ENCODE measurements at places on chromosomes 6 and 20. TPM values are rescaled to one million over a fixed set of nuclear protein-coding genes. Genes with fewer than 3 reads are reported as not detected.

Gene PPP1R14C
- total RNA-seq: 27.3 TPM

Gene TCF19
- 39.6 TPM for total RNA-seq

Gene MRAP2
- total RNA-seq: 14.6 TPM

Gene CLDN20
- not detected for total RNA-seq

Gene CLPSL2
- total RNA-seq: not detected

Gene HLA-F
- total RNA-seq: 201 TPM

Gene TRIM31
- 51.2 TPM for total RNA-seq

Gene RBBP8NL
- 12.5 TPM for total RNA-seq

- no peaks in the 10 kb centered on the region for H3K27me3 ChIP-seq
- H3K27ac ChIP-seq: no peak overlapping the region
- H3K4me3 ChIP-seq: no peak overlapping the region
- H3K36me3 ChIP-seq: no peaks in the 10 kb centered on the region
Observed at GRCh38 chr20:5834436-5835005, 84.3 kb downstream of the SHLD1 start.

GRCh38 chr6:150747155-150747554, 118.3 kb upstream of the MTHFD1L start:
- H3K36me3 ChIP-seq: no peaks in the 10 kb centered on the region
- no peak overlapping the region for H3K27ac ChIP-seq
- no peaks in the 10 kb centered on the region for H3K27me3 ChIP-seq
- DNase-seq: peak; percentile 32
- H3K4me1 ChIP-seq: no peaks in the 10 kb centered on the region

DNA sequence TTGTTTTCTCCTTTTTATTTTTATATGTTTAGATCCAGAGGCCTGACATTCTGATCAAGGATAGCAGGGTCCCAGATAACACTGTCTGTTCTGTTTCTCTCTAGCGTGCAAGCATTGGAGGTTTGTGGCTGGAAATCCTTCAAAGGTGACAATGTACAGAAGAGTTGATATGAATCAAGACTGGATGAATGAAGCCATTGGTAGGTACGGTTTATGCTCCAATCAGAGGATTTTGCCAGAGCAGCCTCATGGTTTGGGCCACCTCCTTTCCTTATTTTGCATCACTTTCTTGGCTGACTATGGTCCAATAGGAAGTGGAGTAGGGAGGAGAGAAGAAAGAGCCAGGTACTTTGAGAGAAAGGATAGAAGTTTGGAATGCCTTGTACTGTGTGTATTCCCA, 484.8 kb upstream of the JAG1 start:
- no peak overlapping the region for H3K27ac ChIP-seq
- no peak overlapping the region for H3K4me3 ChIP-seq
- H3K4me1 ChIP-seq: no peaks in the 10 kb centered on the region
- H3K36me3 ChIP-seq: no peaks in the 10 kb centered on the region
- DNase-seq: no peak
- H3K27me3 ChIP-seq: no peaks in the 10 kb centered on the region

GRCh38 chr6:139448998-139449610, 74.7 kb upstream of the CITED2 start:
- no peak overlapping the region for H3K27ac ChIP-seq
- H3K36me3 ChIP-seq: no peaks in the 10 kb centered on the region
- H3K4me3 ChIP-seq: no peak overlapping the region
- H3K4me1 ChIP-seq: no peaks in the 10 kb centered on the region
- DNase-seq: no peak
- H3K27me3 ChIP-seq: no peaks in the 10 kb centered on the region

GRCh38 chr6:168130697-168131371, 51.8 kb upstream of the FRMD1 start:
- H3K27ac ChIP-seq: no peak overlapping the region
- DNase-seq: peak; percentile 10
- H3K27me3 ChIP-seq: no peaks in the 10 kb centered on the region
- no peak overlapping the region for H3K4me3 ChIP-seq
- no peaks in the 10 kb centered on the region for H3K4me1 ChIP-seq

DNA sequence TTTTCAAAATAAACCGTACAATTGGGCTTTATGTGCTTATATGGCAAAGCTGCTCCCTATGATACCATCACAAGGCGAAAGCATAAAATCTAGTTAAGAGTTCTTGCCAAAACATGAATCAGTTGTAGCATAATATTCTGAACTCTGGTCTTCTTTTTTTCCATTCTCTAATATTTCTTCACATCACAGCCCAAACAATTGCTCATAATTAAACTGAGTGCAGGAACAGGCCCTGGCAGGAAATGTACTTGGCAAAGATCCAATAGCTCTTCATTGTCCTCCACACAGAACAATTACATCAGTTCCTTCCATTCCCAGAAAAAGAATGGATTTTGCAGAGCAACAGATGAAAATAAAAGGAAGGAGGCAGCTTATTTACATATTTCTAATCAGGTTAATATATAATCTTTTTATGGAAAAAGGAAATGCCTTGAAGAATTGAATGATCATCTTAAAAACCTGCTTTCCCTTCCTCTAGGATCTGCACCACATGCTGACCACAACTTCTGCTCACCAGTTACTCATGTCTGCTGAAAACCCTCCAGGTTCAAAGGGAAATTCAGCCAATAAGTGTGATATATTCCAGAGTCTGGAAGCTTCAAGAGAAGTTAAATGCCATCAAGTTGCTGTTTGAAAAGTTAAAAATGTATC, 123.3 kb upstream of the COL21A1 start:
- H3K4me3 ChIP-seq: no peak overlapping the region
- no peaks in the 10 kb centered on the region for H3K4me1 ChIP-seq
- peak overlapping the region; percentile 46 for H3K27ac ChIP-seq
- DNase-seq: peak; percentile 41
- no peaks in the 10 kb centered on the region for H3K36me3 ChIP-seq
- H3K27me3 ChIP-seq: no peaks in the 10 kb centered on the region

DNA sequence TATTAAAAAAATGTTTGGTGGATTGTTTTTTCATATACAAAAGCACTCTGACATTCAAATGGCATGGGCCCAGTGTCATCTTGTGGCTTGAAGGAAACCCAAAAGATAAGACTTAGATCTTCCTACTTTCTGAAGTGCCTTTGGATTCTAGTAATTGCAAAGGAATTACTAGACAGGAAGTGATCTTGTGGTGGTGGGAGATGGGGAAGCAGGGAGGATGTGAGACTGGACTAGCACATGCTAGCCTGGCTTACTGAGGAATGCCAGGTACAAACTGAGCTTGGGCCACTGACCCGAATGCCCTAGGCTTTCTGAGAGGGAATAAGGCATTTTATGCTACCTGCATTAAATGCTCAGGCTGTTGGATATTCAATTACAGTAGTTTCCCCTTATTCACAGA, 59.0 kb downstream of the AFG1L start:
- no peaks in the 10 kb centered on the region for H3K27me3 ChIP-seq
- H3K4me1 ChIP-seq: no peaks in the 10 kb centered on the region
- H3K27ac ChIP-seq: no peak overlapping the region
- no peak overlapping the region for H3K4me3 ChIP-seq

GRCh38 chr6:5425267-5425666, 164.0 kb downstream of the FARS2 start:
- no peaks in the 10 kb centered on the region for H3K36me3 ChIP-seq
- H3K27me3 ChIP-seq: no peaks in the 10 kb centered on the region
- no peak for DNase-seq
- no peak overlapping the region for H3K27ac ChIP-seq
- no peak overlapping the region for H3K4me3 ChIP-seq

DNA sequence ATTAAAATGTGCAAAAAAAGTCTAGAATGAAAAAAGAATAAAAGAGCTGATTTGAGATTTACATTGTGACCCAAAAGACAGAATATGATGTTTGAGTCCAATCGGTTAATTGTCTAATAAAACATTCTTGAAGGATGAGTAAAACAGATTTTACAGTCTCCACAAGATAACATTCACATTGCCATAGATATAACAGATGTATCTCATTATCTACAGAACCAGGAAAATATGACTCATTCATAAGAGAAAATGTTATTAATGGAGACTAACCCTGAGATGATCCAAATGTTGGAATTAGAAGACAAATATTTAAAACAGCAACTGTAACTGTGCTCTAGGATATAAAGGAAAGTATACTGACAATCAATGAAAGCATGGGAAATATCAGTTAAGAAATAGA, 141.7 kb downstream of the RFX6 start:
- H3K4me1 ChIP-seq: no peaks in the 10 kb centered on the region
- H3K27me3 ChIP-seq: no peaks in the 10 kb centered on the region
- H3K4me3 ChIP-seq: no peak overlapping the region
- no peaks in the 10 kb centered on the region for H3K36me3 ChIP-seq

- H3K4me3 ChIP-seq: no peak overlapping the region
- H3K27ac ChIP-seq: no peak overlapping the region
- no peaks in the 10 kb centered on the region for H3K27me3 ChIP-seq
- no peak for DNase-seq
Observed at GRCh38 chr6:1024161-1024560, 287.7 kb upstream of the FOXQ1 start.

DNA sequence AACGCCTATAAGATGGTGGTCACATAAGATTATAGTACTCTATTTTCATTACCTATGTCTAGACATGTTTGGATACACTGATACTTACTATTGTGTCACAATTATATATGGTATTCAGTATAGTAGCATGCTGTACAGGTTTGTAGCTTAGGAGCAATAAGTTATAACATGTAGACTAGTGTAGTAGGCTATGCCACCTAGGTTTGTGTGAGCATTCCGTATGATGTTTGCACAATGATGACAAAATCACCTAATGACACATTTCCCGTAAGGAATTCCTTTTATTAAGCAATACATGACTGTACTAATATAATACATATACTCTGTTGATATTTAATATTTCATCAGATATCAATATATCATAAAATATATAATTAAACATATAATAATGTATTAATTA, 540.7 kb downstream of the BMP2 start:
- H3K4me3 ChIP-seq: no peak overlapping the region
- H3K27me3 ChIP-seq: no peaks in the 10 kb centered on the region
- no peak overlapping the region for H3K27ac ChIP-seq
- no peaks in the 10 kb centered on the region for H3K36me3 ChIP-seq

GRCh38 chr6:2434912-2435311, 189.5 kb upstream of the GMDS start:
- H3K36me3 ChIP-seq: no peaks in the 10 kb centered on the region
- H3K4me1 ChIP-seq: no peaks in the 10 kb centered on the region
- no peak for DNase-seq
- H3K27ac ChIP-seq: no peak overlapping the region
- H3K27me3 ChIP-seq: no peaks in the 10 kb centered on the region

GRCh38 chr20:53244711-53245110, 272.6 kb downstream of the TSHZ2 start:
- no peak for DNase-seq
- no peak overlapping the region for H3K27ac ChIP-seq
- no peaks in the 10 kb centered on the region for H3K27me3 ChIP-seq
- no peak overlapping the region for H3K4me3 ChIP-seq
- no peaks in the 10 kb centered on the region for H3K36me3 ChIP-seq

DNA sequence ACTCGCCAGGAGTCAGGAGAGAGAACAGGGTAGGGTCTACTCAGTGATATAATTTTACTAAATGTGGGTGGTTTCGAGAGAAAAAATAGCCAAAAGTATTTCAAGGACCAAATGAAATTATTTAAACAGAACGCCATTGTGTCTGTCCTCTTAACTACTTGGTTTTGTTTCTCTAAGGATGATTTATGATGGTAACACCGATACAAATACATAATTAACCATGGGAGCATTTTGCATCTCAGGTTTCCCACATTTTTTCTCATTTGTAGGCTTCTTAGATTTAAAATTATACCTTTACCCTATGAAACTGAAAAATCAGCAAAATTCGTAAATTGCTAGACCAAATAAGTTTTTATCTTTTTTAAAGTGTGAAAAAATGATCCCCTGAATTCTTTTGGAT, 188.2 kb downstream of the ZFP64 start:
- no peaks in the 10 kb centered on the region for H3K36me3 ChIP-seq
- H3K4me1 ChIP-seq: no peaks in the 10 kb centered on the region
- no peak for DNase-seq

GRCh38 chr20:31496761-31497295, 17.4 kb upstream of the HM13 start:
- no peaks in the 10 kb centered on the region for H3K36me3 ChIP-seq
- H3K27ac ChIP-seq: no peak overlapping the region
- H3K27me3 ChIP-seq: no peaks in the 10 kb centered on the region
- no peak overlapping the region for H3K4me3 ChIP-seq
- DNase-seq: no peak

GRCh38 chr20:24770628-24771541, 178.2 kb upstream of the CST7 start:
- no peak for DNase-seq
- no peaks in the 10 kb centered on the region for H3K36me3 ChIP-seq
- H3K27me3 ChIP-seq: no peaks in the 10 kb centered on the region
- H3K4me1 ChIP-seq: no peaks in the 10 kb centered on the region
- H3K4me3 ChIP-seq: no peak overlapping the region

- H3K27me3 ChIP-seq: no peaks in the 10 kb centered on the region
- no peak for DNase-seq
- no peaks in the 10 kb centered on the region for H3K36me3 ChIP-seq
- no peak overlapping the region for H3K27ac ChIP-seq
Observed at GRCh38 chr20:8330785-8331695, 199.0 kb downstream of the PLCB1 start.

DNA sequence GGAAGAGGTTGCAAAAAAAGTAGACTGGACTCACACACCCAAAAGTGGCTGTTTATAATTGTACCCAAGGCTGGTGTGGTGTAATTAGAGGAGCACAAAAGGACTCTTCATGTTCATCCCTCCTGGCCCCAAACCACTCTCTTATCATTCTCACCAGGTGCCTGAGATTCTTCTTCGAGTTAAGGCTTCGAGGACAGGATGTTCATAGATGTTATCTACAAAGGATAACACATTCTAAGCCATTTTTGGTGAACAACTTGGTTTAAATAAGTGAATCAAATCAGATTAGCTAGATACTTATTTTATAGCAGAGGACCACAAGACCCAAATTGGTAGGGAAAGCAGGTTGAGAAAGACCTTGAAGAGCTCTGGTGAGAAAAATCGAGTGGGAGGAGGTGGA, 73.1 kb upstream of the SUPT3H start:
- DNase-seq: no peak
- H3K27ac ChIP-seq: no peak overlapping the region
- no peaks in the 10 kb centered on the region for H3K27me3 ChIP-seq

DNA sequence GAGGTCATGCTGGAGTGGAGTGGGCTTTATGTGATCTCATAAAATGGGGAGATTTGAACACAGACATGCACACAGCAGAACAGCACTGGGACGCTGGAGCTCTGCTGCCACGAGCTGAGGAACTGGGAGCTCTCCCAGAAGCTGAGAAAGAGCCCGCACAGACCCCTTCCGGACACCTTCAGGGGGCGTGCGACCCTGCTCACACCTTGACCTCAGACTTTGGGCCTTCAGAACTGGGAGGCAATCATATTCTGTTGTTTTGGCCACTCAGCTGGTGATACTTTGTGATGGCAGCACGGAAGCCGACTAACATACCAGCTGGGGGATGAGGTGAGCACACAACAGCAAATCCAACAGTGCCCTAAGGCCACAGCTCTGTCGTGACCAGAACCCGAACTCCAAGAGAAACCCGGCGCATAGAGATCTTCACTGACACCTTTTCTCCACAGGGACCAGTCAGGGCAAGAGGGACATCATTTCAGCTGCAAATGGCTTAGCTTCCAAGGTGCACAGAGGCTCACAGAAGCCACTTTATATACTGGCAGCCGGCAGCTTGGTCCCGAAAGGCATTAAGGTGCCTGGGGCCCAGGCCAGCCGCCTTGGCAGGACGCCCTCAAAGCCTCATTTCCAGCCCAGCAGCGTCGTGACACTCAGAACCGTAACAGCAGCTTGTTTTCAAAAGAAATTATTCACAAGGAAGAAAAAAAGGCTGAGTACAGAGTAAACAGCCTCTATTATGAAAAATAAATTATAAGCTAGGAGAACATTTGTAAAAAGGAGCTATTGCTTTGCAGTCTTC, 89.3 kb downstream of the RNASET2 start:
- peaks cover 2% of the 10 kb centered on the region for H3K4me1 ChIP-seq
- H3K36me3 ChIP-seq: no peaks in the 10 kb centered on the region
- DNase-seq: no peak
- no peak overlapping the region for H3K4me3 ChIP-seq
- H3K27me3 ChIP-seq: peaks cover 2% of the 10 kb centered on the region
